ENCODE measurements at places on chromosomes 13 and 19.

DNA sequence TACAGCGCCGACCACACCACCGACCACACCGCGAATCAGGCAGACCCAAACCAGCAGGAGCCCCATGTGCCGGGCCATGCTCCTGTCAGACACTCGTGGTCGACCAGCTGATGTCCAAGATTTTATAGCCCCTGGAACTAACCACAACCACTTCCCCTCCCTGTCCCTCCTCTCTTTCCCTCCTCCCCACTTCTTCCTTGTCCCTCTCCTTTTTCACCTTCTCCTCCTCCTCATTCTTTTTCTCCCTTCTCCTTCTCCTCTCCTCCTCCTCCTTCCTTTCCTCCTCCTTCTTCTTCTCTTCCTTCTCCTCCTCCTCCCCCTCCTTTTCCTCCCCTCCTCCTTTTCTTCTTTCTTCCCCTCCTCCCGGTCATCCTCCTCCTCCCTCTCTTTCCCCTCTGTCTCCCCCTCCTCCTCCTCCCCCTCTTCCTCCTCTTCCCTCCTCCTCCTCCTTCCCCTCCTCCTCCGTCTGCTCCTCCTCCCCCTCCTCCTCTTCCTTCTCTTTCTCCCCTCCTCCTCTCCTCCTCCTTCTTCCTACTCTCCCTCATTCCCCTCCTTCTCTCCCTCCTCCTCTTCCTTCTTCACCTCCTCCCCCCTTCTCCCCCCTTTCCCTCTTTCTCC is 670 bp downstream of the BSPH1 start:
- DNase-seq: no peak

GRCh38 chr19:35592226-35592625 is 6.3 kb downstream of the PMIS2 start:
- no peak for DNase-seq

DNA sequence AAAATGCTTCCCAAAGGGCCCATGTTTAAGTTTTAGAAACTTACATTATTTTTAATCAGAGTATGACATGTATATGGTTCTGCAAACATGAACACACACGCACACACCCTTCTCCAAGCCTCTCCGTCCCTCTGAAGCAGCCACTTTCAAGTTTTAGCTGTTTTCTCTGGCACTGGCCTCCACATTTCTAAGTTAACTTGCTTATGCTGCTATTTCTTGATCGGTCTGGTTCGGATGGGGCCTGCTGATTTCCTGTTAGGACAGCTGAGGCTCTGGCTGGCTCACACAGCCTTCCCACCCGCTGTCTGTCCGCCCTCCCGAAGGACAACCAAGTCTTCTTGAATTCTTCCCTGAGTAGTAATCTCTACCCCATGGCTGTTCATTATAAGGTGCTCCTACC is 4.4 kb downstream of the SPC24 start:
- no peak for DNase-seq

DNA sequence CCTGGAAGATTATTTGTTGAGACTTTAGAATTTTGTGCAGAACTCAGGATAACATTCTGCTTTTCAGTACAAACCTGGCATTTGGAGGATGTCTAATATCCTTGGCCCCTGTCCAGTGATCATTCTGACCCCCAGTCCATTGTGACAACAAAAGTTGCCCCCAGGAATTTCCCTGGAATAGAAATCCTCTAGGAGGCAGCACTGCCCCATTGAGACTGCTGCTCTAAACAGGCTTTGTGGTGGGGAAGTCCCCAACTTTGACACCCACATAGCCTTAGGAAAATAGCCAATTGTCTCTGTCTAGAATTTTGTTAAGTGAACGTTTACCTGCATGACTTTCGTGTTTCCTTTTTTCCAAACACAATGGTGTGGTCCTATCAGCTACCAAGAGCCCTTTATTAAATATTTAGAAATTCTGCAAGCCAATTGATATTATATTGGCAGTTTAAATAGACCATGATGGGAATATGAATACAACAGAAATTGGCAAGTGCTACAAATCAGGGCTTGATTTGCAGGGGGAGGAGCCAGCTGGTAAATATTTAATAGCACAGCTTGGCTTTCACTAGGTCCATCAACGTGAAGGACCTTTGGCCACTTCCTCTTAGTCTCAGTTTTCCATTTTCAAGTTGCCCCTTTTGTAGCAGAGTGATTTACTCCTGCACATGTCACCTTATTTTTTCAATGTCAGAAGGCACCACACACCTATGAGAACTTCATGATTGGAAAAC is 451.7 kb downstream of the EFNB2 start:
- no peak for DNase-seq

DNA sequence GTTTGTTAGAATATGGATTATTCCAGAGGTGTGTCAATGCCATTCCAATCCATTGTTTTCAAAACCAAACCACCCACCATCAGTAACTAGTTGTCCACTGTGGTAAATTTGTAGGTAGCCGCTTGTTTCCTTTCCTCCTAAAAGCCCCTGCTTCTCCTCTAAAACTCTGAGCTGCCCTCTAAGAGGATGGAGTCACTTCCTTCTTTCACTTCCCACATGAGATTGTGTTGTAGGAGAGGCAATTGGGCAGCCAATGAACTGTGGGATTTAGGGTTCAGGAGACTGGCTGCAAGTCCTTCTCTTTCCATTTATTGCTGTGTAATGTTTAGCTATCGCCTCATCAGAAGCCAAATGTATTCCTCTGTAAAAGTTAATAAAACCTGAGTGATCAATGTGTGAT is 49.9 kb upstream of the RFXAP start:
- DNase-seq: no peak

DNA sequence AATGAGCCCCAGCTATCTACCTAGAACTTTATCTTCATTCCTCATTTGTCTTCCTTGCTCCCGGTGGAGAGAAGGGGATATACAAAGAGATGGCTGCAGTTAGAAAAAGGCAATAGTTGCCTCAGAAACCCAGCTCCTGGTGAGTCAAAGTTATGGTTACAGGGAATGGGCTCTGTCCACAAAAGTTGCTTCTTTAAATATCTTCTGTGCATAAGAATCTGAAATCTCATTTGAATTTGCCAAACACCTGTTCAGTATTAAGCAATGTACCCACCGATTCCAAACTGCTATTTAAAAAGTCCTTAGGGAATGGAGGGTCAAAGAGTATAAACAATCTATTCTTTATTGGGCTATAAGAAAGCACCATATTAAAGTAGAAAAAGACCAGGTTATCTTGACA is 48.4 kb downstream of the DCLK1 start:
- DNase-seq: no peak

DNA sequence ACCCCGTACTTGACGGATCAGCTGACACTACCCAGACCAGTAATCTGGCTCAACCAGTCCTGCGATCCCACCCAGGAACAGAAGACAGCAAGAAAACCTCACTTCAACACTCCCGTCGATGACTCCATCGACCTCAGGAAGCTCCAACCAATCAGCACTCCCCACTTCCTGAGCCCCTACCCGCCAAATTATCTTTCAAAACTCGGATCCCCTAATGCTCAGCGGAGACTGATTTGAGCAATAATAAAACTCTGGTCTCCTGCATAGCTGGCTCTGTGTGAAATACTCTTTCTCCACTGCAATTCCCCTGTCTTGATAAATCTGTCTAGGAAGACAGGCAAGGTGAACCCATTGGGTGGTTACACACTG is 1.2 kb downstream of the LSM4 start:
- no peak for DNase-seq

DNA sequence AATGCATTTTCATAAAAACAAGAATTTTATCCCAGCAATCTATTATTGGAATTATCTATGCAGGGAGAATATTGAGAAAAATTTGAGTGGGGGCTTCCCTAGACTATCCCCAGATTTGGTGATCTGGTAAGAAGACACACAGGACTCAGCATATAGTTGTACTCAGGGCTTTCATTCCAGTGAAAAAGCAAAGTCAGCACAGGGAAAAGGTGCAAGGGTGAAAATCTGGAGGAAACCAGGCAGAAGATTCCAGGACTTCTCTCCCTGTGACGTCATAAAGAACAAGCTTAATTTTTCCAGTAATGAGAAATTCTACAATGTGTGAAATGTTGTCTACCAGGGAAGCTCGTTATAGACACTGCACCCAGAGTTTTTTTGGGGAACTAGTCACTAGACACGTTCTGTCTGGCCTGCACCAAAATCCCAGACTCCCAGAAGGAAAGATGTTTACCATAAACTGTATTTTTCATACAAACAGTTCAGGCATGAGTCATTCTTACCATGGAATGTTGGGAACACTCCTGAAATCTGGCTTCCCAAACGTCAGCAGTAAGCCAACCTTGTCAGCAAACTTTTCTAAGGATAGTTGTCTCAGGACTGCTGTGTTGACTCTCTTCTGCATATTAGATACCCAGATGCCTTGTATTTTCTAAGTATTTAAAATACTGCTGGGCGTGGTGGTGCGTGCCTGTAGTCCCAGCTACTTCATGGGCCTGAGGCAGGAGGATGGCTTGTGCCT is 107.4 kb downstream of the DNAJC3 start:
- DNase-seq: peak; percentile 48

DNA sequence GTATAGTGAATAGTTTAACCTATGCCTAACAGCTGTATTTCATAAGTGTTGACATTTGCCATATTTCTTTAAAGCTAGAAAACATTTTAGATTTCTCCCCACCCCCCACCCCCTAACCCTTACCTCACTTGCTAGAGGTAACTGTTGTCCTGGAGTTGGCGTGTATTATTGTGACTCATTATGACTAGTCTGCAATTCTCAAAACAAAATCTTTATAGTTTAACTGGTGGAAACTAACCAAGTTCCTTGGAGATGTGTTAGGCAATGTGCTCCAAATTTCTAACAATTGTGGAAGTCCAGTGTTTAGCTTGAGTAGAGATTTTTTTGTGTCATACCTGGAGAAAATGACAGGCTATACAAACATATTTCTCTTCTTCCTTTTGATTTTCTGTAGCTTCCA is 38.0 kb downstream of the KCTD4 start:
- DNase-seq: peak; percentile 74

GRCh38 chr13:39967199-39967959 is 311.9 kb downstream of the COG6 start:
- no peak for DNase-seq

GRCh38 chr13:48151363-48152161 is 56.7 kb upstream of the MED4 start:
- DNase-seq: no peak

DNA sequence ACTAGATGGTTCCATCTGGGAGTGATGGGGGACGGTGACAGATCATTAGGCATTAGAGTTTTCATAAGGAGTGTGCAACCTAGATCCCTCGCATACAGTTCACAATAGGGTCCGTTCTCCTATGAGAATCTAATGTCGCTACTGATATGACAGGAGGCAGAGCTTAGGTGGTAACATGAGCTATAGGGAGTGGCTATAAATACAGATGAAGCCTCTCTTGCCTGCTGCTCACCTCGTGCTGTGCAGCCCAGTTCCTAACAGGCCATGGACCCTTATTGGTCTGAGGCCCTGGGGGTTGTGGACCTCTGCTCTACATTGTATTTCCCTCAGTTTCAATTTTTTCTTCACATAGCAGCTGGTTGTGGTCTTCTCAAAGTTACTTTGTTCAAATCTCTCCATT is 56.5 kb downstream of the CDK8 start:
- DNase-seq: no peak

DNA sequence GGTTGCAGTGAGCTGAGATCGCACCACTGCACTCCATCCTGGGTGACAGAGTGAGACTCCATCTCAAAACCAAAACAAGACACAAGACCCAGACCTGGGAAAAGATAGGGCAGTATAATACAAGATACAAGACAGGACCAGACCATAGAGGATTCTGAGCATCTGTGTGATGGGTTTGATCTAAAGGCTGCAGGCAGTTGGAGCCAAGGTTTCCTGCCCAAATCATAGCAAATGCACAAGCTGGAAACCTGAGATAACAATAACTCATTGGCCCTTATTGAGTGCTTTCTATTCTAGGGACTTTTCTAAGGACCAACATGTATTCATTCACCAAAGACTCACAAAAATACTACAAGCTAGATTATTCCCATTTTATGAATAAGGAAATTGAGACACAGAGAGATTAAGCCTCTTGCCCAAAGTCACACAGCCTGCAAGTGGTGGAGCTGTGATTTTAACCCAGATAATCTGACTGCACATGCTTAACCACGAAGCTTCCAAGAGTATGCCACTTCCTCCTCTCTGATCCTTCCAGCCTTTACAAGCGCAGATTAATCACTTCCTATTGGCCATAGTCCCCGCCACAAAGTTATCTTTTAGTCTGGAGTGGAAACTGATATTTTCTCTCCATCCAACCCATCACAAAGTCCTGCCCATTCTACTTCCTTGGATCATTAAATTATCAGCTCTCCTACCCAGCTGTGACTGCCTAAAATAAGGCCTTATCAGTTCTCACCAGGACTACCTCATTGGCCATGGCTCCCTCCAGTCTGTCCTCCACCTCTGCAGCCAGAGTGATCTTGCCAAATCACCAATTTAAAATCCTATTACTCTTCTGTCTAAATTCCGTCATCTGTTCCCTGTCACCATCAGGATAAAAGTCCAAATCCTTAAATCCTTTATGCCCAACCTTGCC is 147.2 kb downstream of the FLT1 start:
- no peak for DNase-seq

GRCh38 chr19:15101479-15102082 is 5.6 kb upstream of the SYDE1 start:
- DNase-seq: no peak

- DNase-seq: no peak
These were observed at the start of gene NLRP7 for GRCh38 chr19:54947381-54947780. TSS of gene NLRP7 (minus strand) at chr19:54947530.

GRCh38 chr13:111336666-111337065 is 16.2 kb downstream of the TEX29 start:
- DNase-seq: peak; percentile 46
